ENCODE measurements at places on chromosomes 2 and 18.

GRCh38 chr18:45785134-45785533, 40.3 kb upstream of the SIGLEC15 start:
- DNase-seq: no peak

GRCh38 chr2:156332534-156333273, at the start of gene NR4A2:
Gene NR4A2 (minus strand): TSS chr2:156332721. CDS start chr2:156330186, 2,535 bp downstream.
- peak; percentile 87 for DNase-seq

DNA sequence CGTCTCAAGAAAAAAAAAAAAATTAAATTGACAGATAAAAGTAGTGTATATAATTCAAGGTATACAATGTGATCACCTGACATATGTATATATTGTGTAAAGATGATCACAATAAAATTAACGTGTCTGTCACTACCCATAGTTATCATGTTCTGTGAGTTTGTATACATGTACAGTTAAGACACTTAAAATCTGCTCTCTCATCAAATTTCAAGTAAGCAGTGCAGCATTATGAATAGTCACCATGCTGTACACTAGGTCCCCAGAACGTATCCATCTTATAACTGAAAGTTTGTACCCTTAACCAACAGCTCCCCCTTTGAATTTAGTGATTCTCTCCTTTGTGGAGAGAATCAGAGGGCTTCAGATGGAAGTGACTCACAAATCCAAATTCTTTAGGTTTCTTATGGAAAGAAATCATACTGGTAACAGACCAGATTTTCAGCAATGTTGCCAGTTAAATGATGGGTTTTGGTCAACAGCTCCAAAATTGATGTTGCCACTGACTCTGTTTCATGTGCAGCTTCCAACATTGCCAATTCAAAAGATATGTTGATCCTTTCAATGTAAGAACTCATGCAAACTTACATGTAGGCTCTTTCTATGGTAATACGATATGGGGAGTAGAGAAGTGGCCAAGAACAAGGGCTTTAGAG, 281.5 kb downstream of the AFF3 start:
- DNase-seq: no peak

DNA sequence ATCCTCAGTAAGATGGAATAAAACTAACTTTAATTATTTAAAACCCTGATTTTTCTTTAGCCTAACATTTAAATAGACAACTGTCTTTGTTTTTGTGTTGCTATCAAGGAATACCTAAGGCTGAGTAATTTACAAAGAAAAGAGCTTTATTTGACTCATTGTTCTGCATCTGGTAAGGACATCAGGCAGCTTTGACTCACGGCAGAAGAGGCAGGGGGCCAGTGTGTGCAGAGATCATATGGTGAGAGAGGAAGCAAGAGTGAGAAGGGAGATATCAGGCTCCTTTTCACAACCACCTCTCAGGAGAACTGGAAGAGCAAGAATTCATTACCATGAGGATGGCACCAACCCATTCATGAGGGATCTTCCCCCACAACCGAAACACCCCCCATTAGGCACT, 64.6 kb upstream of the TFPI start:
- DNase-seq: no peak

GRCh38 chr18:59383851-59384250, 24.8 kb upstream of the LMAN1 start:
- no peak for DNase-seq

- DNase-seq: no peak
Measured at GRCh38 chr2:29420464-29420863, 305.2 kb downstream of the CLIP4 start.
